Stimulated activated CD8-positive, alpha-beta memory T cell treated with anti-CD3 and anti-CD28 coated beads, Interleukin-7, amount 100 ng/mL, for 1 hour (primary cell): ENCODE measurements at places on chromosomes 7 and 10.

GRCh38 chr7:156004265-156005201, 192.3 kb upstream of the SHH start:
- DNase-seq: no peak

DNA sequence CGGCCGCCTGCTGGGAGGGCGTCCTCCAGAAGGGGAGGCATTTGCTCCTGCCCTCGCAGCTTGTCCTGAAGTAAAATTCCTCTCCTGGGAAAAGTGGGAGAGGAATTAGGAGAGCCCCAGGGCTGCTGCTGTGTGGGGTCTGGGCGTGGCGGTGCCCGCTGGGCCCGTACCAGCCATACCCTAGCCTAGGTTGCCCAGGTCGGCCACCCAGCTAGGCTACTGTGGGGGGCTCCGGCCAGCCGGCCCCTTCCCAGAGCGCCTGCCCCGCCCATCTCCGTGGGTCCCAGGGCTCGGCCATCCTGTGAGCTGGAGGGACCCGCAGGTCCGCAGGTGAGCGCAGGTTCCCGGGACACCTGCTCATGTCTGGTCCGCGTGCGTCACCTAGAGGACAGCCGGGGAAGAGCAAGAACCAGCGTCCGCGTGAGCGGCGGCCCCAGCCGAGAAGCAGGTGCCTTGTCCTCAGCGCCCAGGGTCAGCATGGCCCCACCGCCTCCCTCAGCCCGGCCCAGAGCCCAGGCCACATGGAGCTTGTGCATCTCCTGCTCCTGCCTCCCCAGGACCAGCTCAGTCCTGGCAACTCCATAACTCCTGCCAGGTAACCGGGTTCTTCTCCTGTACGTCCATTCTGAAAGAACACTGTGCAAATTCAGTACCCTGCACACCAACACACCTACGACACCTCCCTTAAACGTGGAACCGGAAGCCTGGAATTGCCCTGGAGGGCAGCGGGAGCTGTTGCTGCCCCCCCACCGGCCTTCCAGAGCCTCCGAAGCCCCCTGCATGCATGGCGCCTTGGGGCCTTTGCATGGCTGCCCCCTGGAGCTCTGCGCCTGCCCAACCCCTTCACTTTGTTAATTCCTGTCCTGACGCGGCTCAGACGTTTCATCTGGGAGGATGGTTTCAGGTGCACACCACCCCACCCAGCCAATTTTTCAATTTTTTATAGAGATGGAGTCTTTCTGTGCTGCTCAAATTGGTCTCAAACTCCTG, 22.8 kb upstream of the FOXL3 start:
- DNase-seq: no peak

DNA sequence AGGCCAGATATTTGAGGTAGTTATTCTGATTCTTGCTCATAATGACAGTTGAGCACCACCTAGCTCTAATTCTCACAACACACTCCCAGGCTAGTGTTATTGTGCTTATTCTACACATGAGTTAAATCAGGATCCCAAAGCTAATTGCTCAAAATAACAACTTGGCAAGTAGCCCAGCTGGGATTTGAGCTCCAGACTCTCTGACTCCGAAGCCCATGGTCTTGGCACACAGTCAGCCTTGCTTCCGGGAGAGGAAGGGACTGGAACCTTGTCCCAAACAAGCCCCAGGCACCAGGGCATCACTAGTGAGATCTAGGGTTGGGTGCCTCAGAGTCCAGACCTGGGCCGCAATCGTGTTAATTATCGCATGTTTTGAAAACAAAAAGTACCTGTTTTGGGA, 101.4 kb downstream of the GPAM start:
- DNase-seq: no peak

- DNase-seq: no peak
Observed at GRCh38 chr10:130500261-130501000, 364.2 kb downstream of the GLRX3 start.

- no peak for DNase-seq
Observed at GRCh38 chr7:79091661-79092060, 361.8 kb downstream of the MAGI2 start.

DNA sequence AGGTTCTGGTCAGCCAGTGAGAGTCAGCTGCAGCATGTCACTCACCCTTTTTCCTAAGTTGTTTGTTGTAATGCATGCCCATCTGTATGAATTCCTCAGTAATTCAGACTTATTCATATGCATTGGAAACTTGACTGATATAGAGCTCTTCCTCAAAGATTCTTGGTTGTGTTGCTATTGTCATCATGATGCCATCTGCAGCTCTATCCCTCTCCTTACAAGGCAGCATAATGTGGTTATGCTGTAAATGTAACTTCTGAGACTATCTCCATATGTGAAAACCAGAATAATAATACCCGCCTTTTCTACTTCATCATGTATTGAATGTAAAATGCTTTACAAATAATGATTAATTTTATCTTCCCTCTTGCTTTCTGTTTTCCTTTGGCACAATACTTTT, 252.6 kb upstream of the MTPN start:
- no peak for DNase-seq

GRCh38 chr10:3169271-3169670, 3.3 kb downstream of the PITRM1 start:
- DNase-seq: no peak
